ENCODE measurements at places on chromosomes 2 and 18.

GRCh38 chr2:160368988-160369930, 124.3 kb downstream of the RBMS1 start:
- no peak for DNase-seq

DNA sequence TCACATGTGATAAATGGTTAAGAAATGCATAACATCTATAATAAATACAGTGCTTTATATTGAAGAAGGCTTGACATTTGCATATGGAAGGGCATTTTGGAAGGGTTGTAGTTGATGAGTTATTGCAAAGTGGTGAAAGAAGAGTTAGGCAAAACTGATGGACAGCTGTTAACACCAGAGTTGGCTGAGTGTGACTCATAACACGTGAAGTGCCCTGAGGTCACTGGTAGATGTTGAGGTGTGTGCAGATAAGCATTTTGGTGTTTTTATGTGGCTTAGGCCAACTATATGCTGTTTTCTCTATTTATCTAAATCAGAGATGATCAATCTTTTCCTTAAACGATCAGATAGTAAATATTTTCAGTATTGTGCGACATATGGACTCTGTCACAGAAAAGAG, 154.3 kb upstream of the KCNH7 start:
- DNase-seq, result peak; percentile 3

DNA sequence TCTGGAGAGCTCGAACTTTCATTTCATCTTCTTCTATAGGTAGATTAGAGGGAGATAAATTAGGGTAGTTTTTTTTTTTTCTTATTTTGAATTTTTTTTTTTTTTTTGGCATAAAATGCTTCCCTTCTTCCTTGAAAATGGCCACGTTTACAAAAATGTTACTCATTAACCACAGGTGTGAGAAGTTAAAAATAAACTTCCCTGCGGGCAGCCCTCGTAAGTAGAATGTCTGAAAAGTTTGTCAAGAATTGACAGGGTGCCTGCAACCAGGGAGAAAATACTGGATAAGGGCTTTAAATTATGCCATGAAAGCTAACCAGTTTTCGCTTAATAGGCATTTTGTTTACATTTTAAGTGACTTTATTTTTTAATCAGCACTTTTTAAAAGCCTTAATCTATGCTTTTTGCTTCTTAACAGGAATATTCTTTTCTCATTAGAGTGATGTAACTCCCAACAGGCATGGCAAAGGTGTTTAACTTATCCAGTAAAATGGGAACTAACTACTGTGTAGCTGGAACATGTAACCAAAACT, 4.2 kb upstream of the FN1 start:
- DNase-seq, result no peak

DNA sequence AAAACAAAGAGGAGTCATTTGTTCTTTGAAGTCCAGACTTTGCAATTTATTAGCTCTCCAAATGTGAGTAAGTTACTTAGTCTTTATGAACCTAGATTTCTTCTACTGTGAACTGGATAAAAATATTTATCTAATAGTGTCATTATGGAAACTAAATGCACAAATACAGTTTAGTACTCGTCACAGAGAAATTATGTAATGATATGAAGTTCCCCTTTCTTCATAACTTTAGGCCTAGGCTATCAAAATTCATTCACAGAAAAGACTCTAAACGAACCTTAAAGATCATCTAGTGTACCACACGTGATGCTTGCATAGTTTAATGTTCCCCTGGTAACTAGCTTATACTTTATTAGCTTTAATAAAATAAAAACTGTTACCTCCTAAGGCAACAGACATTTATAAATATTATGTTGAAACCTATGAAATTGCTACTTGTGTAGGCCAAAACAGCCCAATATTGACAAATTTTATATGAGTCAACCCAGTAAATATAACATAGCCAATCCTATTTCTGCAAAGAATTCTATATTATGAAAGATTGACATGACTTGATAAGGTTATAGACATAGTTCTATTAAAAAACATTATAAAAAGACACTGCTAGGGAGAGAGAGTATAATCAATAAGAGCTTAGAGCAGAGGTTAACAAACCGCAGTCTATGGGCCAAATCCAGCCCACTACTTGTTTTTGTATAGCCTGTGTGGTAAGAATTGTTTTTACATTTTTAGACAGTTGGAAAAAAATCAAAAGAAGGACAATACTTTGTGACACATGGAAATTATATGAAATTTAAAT, 44.9 kb upstream of the ITPRID2 start:
- DNase-seq, result no peak

GRCh38 chr2:96137321-96138178, 752 bp downstream of the ASTL start:
- DNase-seq, result no peak

DNA sequence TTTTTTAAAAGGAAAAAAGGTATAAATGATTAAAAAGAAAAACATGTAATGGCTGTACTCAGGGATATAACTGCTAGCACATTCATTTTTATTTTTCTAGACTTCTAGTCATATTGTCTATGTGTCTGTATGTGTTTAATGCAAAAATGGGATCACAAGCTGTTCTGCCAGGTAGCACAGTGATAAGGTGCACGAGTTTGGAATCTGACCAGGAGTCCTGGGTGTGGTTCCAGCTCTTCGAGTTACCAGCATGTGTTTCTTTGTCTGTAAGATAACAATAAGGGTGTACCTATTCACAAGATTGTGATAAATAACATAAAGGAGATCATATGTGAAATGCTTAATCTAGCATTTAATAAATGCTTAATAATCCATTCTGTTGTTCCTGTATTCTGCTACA, 145.3 kb downstream of the PKP4 start:
- DNase-seq, result peak; percentile 12

DNA sequence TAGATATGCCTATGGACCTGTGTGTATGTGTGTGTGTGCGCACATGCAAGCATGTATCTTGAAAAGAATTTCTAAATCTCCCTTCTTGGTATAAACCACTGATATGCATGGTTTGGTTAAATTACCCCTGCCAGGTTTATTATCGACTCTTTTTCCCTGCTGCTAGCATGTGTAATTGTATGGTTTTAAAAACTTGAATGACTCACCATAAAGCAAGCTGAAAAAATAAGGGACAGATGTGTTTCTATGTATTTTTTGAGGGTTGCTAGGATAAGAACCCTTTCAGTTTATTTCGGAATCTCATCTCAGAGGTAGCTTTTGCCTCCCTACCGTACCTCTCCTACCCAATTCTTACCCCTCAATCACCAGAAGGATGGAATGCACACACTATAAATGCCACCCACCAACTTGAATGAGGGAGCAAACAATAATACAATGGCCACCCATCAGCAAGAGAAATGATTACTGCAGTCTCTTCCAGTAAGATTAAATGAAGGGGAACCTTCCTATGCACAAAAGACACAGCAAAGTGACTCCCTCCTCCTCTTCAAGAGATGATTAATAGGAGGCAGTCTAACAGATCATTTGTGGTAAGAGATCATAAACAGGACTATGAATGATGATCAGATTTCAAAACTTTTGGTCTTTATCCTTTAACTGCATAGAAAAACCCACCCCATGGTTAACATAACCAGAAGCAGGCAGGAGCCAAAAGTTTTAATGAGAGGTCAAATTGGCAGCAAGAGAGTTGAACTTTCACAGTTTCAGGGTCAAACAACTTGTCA, 357.2 kb downstream of the SATB2 start:
- DNase-seq, result peak; percentile 96

DNA sequence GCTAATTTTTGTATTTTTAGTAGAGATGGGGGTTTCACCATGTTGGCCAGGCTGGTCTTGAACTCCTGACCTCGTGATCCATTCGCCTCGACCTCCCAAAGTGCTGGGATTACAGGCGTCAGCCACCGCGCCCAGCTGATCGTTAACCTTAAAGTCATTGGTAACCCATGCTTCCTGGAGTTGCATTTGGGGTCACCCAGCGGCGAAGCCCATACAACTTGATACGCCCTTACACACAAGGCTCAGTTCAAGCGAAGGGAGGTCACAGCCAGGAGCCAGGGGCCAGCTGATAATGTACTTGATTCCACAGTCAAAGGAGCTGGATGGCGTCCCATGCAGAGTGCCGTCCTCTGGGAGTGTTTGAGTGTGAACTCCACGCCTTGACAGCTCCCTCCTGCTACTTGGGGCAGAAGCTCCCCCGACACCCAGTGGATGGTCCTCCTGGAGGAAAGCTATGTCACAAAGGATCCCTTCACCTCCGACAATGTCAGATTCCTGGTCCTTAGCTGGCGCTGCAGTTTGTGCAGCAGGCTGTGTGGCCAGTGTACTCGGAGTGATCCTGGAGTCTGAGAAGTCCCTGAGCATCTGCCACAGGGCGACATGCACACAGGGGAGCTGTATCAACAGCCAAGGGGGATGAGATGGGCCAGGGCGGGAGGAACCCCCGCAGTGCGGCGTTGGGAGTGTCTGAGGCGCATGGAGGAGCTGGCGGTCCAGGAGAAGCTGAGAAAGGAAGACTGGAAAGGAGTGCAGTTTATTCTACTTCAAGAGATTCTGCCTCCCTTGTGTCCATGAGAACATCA, 7.9 kb downstream of the CLHC1 start:
- DNase-seq, result no peak

- no peak for DNase-seq
These were observed 103.9 kb downstream of the CCBE1 start for GRCh38 chr18:59593291-59593717.

GRCh38 chr2:229714080-229714735, at the start of gene DNER:
Gene DNER (minus strand): TSS chr2:229714555. CDS start chr2:229714423, 132 bp downstream.
- peak; percentile 58 for DNase-seq

- DNase-seq, result peak; percentile 66
These were observed 376.4 kb upstream of the VWC2L start for GRCh38 chr2:214034417-214034816.

DNA sequence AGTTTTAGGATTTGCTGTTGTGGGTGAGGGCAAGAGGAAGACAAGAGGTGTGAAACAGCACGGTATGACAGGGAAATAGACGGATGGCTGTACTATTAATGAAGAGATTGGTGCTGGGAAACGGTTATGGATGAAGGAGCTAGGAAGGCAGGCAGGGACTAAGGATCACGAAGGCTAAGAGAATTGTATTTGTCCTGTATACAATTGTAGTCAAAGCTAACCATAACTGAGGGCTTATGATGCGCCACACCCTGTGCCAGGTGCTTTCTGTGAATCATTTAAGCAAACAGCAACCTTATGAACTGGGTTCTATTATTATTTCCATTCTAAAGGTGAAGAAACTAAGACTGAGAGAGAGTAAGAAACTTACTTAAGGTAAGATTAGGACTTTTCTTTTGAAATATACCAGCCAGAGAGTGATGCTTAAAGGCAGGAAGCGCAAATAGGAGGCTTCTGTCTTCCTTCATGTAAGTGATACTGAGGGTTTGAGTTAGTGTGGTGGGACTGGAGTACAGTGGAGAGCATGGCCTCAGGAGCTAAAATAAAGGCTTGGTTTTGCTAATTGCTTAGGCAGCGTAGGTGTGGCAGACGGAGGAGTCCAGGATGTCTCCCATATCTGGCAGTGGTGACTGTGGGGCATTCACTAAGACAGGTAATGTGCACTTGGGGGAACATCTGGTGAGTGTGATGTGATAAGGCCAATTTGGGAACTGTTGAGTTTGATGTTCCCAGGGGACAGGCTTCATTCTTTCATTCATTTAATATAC, 85.8 kb downstream of the PLEKHM3 start:
- DNase-seq, result peak; percentile 90

DNA sequence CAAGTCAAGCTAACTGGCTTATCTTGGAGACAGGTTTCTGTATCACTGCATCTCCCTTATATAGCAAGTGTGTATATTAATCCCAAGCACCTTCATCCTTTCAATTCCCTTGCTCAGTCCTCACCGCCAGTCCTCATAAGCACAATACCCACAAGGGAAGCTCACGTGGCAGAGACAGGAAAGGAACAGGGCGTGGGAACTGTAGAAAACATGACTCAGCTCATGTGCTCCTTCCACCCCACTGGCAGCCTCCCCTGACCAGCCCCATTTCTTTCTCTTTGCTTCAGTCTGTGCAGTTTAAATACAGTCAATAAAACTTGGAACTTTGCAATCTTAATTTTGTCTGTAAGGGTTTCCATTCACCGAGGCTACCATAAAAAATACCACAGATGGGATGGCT, 36.5 kb upstream of the CDH19 start:
- no peak for DNase-seq

- DNase-seq, result no peak
These were observed 110.9 kb downstream of the RNF144A start for GRCh38 chr2:7027956-7028655.

DNA sequence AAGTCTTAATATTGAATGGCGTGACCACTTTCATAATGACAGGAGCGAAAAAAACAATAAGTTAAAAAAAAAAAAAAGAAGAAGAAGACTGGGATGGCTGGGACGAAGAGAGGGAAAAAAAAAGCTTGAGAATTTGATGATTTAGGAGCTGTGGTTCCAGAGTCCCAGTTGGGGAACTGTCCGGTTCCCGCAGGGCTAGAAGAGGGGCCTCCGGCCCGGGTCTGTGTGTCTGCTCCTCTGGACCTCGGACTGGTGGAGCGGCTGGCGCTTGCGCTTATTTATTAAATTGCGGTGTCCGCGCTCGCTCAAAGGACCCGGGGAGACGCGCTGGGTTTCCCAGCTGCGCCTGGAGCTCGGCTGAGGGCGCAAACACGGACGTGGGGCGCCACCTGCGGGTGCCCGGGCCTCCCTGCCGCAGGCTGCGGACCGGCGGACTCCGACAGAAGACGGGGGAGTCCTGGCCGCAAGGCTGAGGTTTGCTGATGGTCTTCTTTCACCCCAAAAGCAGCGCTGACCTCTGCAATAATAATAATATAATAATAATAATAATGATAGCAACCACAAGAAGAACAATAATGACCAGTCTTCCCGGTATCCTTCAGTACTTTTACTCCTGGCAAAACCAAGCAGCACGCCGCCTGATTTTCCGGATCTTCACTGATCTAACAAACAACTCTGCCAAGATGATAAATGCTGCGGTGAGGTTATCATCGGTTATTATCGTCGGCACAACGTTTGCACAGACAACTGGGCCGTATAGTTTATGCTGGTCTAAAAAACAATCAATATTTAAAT, at the start of gene CBLN2:
CBLN2 (minus strand) TSS at position 251 of the 795 bp plus-strand sequence. CDS start 2,182 bp downstream, outside the sequence.
- DNase-seq, result peak; percentile 95

DNA sequence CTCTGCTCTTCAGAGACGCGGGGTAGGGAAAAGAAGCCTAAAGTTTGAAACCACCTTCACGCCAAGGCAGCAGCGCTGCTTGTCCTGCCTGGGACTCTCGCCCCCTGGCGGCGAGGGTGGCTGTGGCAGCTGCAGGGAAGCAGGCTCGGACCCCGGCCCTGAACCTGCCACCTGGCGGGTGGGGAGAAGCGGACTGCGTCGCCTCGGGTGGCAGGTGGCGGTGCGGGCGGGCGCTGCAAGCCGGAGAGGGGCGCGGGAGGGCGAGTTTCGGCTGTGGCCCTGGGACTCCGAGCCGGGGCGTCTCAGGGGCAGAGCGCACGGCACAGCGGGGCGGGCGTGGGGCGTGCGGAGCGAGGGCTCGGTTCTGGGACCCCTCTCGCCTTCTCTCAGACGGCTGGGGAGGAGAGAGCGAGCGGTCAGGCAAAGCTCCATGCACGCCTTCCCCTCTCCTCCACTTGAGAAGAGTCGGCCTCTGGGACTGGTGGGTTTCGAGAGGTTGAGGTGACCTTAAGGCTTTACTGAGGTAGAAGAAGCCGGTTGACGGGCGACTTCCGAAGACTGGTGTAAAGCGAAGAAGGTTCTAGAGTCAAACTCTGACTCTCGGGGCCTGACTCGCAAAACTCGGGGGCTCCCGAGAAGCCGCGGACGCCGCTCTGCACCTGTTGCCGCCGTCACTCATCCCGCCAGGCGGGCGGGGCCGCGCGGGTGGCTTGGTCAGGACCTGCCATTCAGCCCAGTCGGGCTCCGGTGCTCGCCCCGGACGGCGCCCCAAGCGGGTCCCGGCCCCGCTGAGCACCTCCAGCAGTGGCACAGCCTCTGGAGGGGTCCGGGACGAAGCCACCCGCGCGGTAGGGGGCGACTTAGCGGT, 1.1 kb upstream of the BOLL start:
- DNase-seq, result peak; percentile 77

GRCh38 chr2:99757611-99758114, 267.8 kb upstream of the REV1 start:
- no peak for DNase-seq

Data from NCI-H69 (cell line).